ENCODE measurements at places on chromosomes 4 and X.

- DNase-seq: no peak
These were observed 14.3 kb upstream of the FAM241A start for GRCh38 chr4:112130906-112131305.

DNA sequence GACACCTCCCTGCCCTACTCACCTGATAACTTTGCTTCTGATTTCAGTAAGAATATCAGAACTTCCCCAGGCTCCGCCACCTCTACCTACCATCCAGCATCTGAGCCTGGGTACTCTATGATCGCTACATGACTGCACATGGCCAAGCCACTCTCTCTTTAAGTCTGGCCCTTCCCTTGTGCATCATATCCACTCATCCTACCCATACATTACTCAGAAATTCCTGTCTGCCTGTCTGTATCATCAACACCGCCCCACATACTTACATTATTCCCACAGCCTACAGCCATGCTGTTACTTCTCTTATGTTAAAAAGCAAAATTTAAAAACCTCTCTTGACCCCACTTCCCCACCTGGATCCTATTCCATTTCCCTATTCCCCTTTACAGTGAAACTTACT, 84.7 kb downstream of the SCD5 start:
- DNase-seq: no peak

- DNase-seq: no peak
These were observed 89.5 kb upstream of the LCORL start for GRCh38 chr4:18111081-18111480.

- no peak for DNase-seq
These were observed 8.1 kb downstream of the ENPEP start for GRCh38 chr4:110484029-110484428.

GRCh38 chrX:15915959-15916703, 61.5 kb upstream of the AP1S2 start:
- no peak for DNase-seq

DNA sequence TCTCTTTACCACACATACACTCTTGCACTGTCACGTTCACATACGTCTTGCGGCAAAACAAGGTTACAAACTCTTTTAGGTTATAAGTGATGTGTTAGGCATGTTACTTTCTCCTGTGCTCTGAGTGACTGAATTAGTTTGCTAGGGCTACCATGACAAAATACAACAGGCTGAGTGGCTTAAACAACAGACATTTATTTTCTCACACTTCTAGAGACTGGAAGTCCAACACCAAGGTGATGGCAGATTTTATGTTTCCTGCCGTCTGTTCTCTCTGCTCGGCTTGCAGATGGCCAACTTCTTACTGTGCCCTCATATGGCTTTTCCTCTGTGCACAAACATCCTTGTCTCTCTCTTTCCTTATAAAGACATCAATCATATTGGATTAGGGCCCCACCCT, 1224.3 kb upstream of the TENM3 start:
- DNase-seq: no peak

GRCh38 chr4:167885872-167886271, 206.5 kb upstream of the ANXA10 start:
- DNase-seq: no peak

DNA sequence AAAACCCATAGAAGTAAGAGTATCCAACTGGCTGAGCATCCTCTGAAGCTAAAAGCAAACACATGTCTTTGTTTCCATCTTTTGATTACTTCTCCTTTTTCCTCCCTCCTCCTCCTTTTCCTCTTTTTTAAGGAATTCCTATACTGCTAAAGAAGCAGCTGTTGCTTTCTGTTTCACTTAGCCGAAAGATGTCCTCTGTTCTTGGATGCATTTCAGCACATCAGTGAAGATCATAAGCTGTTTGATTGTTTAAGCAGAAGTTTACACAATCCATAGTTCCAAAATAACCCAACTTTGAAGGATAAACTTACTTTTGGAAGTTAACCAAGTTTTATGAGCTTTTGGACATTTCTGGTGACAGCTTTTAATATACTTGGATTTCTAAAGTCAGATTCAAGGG, 55.1 kb upstream of the TNIP3 start:
- no peak for DNase-seq

DNA sequence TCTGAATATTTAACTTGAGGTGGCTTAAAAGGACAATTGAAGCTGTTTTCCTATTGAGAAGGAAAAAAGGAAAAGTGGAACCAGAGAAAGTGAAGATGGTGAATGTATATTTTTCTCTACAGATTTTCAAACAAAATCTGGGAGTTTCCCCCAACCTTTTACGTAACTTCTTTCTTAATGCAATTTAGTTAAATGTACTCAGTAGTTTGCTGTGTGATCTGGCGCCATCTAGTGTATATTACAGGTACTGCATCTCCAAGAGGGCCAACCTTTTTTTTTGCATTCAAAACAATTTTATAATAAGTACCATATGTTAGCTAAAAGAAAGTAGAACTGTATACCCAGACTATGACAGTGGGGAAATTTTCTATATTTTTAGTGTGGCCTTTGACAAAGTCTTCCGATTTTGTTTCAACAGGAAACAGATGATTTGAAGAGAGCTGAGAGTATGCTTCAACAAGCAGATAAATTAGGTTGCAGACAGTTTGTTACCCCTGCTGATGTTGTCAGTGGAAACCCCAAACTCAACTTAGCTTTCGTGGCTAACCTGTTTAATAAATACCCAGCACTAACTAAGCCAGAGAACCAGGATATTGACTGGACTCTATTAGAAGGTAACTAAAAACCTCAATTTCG, 82.0 kb downstream of the PLS3 start:
- peak; percentile 6 for DNase-seq

DNA sequence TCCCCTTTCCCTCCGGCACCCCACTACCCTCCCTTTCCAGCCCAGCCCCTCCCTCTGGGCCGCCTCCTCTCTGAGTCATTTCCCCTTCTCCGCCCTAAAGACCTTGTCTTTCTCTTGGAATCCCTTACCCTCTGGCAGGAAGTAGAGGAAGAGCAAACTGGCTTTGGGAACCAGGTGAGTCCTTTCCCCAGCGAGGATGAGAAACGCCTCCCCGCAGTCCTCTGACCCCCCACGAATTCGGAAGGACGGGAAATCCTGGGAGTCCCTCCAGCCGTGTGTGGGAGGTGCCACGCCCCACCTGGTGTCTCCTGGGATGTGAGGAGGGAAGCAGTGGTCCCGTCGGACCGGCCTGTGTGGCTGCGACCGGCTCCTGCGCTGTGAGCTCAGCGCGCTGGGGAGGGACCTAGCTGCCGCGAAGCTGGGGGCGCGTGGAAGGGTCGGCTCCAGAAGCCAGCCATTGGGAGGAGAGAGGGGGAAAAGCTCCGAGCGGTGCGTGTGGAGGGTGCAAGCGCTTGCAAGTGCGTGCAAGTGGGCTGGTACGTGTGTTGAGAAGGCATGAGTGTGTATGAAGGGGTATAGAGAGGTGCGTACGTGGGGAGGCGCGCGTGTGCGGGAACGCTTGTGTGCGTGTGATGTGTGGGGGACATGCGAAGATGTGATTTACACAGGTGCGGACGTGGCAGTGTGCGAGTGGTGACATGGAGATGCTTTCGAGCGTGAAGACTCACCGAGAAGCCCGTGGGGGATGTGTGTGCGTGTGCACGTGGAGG, 46.3 kb downstream of the TEX13B start:
- DNase-seq: no peak

DNA sequence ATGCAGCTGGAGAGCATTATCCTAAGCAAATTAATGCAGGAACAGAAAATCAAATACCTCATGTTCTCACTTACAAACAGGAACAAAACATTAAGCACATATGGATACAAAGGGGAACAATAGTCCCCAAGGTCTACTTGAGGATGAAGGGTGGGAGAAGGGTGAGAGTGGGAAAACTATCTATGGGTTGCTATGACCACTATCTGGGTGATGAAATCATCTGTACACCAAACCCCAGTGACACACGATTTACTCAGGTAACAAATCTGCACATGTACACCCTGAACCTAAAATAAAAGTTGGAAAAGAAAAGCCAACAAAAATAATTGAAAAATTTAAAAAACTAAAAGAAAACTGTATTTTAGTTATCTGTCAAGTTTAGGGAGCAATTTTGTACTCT, 5.9 kb downstream of the HPGD start:
- DNase-seq: no peak

GRCh38 chr4:70801265-70801809, 38.4 kb downstream of the GRSF1 start:
- DNase-seq: no peak

GRCh38 chrX:133542476-133542875, 127.2 kb upstream of the GPC4 start:
- DNase-seq: no peak

- DNase-seq: no peak
These were observed 32.6 kb upstream of the NAA11 start for GRCh38 chr4:79358438-79358837.

DNA sequence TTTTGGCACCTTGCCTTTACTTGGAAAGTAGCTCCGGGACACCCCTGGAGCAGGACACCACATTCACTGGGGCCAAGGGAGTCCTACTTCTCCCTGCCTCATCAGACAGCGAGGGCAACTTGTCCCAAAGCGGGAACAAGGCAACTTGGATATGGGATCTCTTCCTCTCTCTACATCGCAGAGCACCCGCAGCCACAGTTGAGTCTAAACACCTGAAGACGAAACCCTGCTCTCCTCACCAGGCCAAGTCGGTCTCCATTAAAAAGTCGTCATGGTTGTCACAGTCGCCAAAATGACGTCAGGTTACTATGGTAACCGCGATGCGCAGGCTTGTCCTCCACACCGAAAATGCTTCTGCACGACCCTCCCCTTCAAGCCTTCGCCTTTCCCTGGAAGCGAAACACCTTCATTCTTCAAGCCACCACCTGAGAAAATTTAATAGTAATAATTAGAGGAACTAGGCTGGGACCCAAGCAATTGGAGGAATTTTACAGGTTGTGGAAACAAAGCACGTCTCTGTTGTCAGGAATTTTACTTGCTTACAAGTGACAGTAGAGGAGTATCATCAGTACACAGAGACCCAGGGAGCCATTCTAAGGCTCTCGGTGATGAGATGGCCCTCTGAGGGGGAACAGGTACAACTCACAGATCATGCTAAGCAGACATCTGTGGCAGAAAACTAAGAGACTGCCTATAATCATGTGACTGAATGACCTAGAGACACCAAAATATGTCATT, 30.5 kb upstream of the TCEAL4 start:
- peak; percentile 65 for DNase-seq

GRCh38 chr4:98092833-98093439, 50.3 kb downstream of the STPG2 start:
- no peak for DNase-seq

- no peak for DNase-seq
These were observed 407.9 kb upstream of the TENM3 start for GRCh38 chr4:181835348-181835747.

- DNase-seq: peak; percentile 23
These were observed 33.5 kb upstream of the RASSF6 start for GRCh38 chr4:73653695-73654106.

GRCh38 chr4:186551849-186552248, 3.5 kb downstream of the MTNR1A start:
- DNase-seq: no peak

DNA sequence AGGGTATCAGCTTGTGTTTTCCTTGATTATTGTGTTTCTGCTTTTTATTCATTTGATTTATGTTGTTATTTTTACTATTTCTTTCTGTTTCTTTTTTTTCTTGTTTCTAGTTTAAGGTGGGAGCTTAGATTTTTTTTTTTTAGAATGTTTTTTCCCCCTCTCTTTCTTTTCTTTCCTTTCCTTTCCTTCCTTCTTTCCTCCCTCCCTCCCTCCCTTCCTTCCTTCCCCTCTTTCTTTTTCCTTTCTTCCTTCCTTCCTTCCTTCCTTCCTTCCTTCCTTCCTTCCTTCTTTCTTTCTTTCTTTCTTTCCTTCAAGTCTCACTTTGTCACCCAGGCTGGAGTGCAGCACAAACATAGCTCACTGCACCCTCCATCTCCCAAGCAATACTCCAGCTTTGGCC, 31.4 kb upstream of the PRDM8 start:
- DNase-seq: no peak

GRCh38 chr4:97500423-97500822, 642.9 kb downstream of the STPG2 start:
- DNase-seq: no peak

- DNase-seq: no peak
These were observed 40.3 kb downstream of the ATP11C start for GRCh38 chrX:139892512-139892911.

GRCh38 chrX:70134116-70134477, 850 bp downstream of the IGBP1 start:
- no peak for DNase-seq

DNA sequence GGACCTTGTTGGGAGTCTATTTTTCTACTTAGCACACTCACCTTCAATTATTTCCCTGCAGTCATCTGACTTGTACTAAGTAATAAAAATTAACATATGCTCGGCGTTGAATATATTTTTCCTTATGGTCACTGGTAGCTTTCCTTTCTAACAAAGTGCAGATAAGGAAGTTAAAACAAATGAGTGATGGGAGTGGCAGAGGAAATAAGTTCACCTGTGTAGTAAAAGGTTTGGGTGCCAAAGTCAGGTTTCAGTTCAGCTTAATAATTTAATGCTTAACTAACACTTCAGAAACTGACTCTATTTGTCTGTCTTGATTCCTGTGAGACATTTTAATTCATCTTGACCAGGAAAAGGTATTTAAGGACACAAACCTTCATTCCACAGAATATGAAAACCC, 184.4 kb downstream of the PCDH7 start:
- no peak for DNase-seq

DNA sequence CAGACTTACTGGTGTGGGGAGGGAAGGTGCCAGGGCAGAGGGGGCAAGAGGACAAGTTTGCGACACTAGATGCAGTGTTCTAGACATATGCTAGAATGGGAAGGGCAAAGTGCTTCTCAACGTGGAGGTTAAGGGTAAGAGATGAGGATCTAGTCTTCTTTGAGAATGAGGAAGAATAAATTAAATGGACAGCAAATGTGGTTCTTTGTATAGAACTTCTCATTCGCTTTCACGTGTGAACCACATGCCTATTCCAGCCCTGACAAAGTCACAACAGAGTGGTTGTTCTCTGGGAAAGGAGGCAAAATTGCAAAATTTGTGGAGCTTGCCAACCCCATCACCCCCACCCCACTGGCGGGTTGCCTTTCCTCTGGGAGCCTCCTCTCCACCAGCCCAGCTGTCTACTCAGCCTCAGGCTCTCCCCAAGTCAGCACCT, 1.5 kb upstream of the ANXA5 start:
- no peak for DNase-seq

DNA sequence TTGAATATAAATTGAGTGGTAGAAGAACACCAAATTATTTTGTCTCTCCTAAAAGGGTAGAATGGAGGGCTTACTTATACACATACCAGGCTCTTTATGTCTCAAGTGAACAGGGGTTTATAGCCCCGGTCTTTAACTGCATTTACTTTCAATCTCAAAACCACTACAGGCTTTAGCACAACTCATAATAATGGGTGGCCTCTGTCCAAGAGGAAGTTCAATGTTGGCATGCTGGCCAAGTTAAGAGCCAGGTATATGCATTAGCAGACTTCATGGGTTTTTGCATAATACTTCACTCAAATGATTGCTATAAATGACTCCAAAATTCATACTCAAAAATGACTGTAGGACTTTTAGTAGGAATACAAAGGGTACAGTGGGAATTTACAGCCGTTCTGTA, 118.5 kb upstream of the OTUD4 start:
- DNase-seq: no peak
